ENCODE measurements at places on chromosomes 12 and 14.

DNA sequence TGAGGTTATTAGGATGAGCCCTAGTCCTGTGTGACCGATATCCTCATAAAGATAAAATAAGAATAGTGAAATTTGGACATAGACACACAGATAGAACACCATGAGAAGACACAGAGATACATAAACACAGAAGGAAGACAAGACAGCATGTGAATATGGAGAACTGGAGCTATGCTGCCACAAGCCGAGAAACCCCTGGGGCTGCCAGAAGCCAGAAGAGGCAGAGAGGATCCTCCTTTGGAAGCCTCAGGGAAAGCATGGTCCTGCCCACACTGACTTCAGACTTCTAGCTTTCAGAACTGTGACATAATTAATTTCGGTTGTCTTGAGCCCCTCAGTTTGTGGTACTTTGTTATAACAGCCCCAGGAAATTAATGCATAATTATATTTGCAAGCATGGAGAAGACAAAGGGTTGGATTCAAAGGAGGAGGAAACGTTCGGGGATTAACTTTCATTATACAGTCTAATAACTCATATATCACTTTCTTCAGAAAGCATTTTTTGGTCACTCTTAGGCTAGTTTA is 1501.8 kb upstream of the FLRT2 start:
- no peak for DNase-seq

DNA sequence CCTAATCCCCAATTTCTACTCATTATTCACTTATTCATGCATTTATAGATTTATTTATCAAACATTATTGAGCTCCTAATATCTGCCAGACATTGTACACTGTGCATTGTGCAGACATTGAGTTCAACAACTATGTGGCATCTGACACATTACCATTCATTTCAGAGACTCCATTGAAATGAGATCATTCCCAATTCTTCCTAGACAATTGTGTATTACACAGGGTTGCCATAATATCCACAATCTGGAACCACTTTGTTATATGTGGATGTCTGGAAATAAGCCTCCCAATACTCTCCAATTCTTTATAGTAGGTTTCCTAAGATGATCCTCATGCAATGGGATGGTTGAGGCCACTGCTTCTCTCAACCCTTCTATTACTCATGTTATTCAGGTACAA is 165.0 kb downstream of the OTOGL start:
- DNase-seq = no peak

- no peak for DNase-seq
Observed at GRCh38 chr14:103542605-103543088, 13.7 kb downstream of the TRMT61A start.

DNA sequence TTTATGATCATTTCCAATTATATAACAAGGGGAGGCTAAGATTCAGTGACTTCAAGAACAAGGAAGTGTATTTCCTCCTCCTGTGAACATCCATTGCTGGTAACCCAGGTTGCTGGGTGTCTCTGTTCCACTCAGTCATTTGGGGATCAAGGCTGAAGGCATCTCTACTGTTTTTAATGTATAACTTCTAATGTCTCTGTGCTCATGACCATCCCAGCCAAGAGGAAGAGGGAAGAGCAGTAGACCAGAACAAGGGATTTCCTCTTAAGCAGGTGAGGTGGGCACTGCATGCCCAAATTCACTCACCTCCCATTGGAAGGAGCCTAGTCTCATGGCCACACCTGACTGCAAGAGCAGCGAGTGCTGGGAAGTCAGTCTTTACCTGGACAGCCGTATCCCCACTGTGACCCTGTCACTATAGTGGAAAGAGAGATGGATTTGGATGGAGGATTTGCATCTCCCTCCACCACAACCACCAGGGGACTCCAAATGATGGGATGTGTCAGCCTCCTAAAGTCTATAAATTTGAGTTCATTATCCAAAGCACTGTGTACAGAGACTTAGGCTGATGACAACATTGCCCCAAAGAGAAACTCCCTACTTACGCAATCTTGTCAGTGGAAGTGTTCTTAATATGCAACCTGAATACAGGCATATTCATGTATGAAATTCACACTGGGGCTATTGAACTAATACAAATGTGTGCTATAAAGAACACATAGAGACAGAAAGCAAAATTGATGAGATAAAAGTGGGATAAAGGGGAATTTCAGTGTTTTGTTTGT is 368.7 kb downstream of the TMEM132D start:
- DNase-seq = no peak

DNA sequence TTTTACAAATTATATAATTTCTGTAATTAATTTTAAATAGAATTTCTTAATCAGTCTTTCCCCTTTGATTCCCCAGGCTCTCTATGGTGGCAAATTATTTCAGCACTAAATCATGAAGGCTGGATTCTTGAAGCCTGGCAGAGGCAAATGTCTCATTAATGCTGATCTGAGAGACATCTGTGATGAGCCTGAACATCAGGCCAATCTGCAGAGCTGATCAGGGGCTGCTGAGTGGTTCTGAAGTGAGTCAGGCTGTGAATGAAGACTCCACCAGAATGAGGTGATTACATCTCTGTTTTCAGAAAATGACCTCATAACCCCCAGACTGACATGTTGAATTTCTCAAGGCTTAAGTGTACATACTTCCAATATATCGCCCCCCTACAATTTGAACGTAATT is 124.2 kb upstream of the MIS18BP1 start:
- no peak for DNase-seq

- no peak for DNase-seq
Observed at GRCh38 chr14:94903883-94904282, 134.0 kb upstream of the GSC start.

- DNase-seq = no peak
Observed at GRCh38 chr14:20782280-20782890, 1.3 kb downstream of the RNASE6 start.

DNA sequence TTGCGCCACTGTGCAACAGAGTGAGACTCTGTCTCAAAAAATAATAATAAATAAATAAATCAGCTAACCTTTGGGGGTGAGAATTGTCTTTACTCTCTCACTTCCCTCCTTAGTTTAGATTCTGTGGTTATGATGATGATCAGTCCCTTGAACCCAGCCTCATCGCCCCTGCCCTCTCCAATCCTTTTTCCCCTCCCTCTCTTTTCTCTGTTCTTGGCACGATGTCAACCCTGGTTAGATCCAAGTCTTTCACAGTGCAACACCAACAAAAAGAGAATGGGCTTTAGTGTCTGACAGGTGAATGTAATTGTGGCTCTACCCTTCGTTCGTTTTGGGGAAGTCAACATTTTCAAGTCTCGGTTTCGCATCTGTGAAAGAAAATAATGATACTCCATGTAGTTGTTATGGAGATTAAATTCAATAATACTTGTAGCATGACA is 59.0 kb downstream of the NTN4 start:
- DNase-seq = no peak

GRCh38 chr14:44204061-44204835 is 302.8 kb downstream of the FSCB start:
- no peak for DNase-seq

DNA sequence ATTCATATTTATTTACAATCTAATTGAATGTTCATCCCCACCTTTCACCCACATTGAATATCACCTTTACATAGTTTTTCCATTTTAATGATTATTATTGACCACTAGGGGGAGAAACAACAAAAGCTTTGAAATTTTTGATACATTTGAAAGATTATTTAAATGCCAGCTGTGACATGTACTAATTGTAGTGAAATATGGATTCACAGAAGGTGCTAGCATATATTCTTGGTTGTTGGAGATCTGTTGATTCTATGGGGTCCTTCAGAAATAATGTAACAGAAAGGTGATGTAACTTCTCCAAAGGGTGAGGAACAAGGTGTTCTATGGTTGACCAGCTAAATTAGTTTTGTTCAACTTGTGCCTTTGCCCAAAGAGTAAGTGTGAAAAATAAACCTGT is 22.4 kb upstream of the GPR33 start:
- DNase-seq = no peak

GRCh38 chr12:25529738-25530137 is 23.3 kb downstream of the LMNTD1 start:
- DNase-seq = no peak

GRCh38 chr14:75653563-75653962 is 7.1 kb downstream of the ERG28 start:
- no peak for DNase-seq

DNA sequence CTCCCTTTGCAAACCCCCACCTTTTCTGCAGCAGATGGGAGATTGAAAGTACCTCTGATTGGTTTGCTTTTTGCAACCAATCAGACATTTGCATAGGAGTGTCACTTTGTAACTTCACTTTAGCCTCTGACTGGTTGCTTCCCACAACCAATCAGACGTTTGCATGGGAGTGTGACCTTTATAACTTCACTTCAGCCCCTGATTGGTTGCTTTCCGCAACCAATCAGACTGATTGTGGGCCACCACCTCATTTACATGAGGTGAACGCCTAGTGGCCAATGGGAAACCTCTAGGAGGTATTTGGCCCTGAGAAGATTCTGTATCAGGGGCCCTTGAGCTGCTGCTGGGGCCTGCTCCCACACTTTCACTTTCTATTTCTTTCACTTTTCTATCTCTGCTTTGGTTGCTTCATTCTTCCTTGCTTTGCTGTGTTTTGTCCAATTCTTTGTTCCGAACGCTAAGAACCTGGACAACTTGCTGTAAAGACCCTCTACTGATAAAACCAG is 106.0 kb upstream of the PRICKLE1 start:
- DNase-seq = no peak

DNA sequence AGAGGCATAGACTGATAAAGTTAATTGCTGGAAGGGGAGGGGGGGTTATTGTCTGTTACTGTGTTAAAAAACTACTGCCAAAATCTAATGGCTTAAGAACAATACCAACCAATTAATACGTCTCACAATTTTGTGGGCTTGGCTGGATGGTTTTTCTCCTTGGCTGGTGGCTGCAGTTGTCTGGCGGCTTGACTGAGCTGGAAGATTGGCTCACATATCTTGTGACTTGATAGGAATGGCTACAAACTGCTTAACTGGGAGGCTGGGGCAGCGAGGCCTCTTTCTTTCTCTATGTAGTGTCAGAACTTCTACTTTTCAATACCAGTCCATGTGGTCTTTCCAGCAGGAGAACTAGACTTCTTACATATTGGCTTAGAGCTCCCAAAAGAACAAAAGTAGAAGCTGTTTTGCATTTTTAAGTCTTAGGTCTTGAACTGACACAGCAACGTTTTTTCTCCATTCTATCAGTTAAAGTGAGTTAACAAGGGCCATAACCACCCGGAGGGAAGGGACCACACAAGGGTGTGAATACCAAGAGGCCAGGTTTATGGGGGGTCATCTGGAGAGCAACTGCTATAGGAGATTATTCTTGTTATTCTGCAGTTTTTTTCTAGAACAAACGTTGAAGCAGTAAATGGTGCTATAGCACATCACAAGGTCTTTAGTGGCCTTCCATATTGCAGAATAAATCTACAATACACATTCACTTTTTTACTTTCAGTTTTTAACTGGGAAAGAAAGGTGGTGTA is 46.9 kb downstream of the ZDHHC17 start:
- no peak for DNase-seq

GRCh38 chr12:108907839-108908351 is 28.0 kb downstream of the DAO start:
- no peak for DNase-seq

DNA sequence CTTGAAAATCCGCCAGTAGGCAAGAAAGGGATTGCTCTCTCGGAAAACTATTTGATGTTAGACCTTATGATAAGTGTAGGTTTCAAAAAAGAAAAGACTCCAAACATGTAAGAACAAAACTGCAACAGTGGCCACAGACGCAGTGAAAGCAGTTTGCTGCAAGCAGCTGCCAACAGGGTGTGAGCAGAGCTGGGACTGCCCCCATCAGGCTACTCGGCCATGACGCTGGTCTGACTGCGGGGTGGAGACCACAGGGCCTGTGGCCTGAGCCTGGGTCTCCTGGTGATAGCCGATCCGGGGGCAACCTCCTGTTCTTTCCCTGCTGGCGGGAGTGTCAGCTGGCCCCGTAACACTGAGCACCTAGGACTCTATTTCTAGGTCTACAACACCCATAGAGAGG is 63.2 kb downstream of the AMN start:
- DNase-seq = no peak

DNA sequence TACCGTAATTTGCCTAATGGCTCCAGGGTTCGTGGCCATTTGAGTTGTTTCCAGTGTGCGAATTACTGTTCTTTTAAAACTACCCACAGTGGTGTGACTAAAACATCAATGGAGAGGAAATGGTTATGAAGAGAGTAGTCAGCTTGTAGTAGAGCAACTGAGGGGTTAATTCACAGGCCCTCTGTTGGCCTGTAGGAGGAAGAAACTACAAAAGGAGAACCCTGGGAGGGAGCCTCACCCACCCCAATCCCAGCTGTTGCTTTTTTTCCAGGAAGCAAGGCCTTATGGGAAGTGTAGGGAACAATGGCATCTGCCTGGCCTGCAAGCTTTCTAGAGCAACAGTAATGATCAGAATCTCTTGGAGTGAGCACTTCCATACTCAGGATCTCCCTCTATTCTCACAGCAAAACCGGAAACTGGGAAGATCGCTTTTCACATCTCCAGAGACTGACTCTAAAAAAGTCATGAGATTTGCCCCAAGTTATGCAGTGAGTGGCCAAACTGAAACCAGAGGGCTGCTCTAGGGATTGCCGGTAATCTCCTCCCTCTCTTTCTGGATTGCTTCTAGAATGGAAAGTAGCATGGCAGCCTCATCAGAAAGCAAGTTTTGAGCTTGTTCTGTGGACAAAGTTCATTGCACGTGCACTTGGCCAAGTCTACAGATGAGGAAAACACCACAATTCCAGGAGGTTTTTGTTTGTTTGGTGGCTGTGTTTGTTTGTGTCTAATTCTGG is 125.3 kb upstream of the PWP1 start:
- DNase-seq = no peak

DNA sequence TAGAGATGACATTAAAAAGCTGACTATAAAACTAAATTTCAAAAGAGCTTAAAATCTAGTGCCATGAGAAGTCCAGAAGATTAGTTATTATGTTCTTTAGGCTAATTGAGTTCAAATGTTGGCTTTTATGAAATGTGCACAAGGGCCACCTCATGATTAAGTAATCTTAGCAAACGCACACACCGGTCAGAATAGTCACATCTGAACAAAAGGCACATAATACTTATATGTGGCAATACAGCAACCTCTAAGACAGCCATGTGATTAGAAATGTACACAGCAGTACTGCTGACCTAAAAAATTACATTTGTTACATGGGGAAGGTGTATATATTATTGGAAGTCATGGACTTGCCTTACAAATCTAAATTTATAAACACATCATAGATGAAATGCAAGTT is 344.7 kb upstream of the GARIN6 start:
- DNase-seq = no peak

DNA sequence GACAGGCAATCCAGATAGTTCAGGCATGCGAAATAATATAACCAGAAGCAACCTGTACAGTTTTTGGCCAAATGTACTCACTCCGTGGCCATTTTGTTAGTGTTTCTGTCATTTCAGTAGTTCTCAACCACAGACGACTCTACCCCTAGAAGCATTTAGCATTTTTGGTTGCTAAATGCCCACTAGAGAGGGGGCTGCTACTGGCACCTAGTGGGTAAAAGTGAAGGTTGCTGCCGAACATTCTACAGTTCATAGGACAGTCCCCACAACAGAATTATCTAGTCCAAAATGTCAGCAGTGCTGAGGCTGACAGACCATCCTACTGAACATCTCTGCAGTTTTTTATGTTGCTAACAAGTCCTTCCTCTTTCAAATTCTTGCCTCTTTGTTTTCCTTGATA is 107.4 kb downstream of the TSHR start:
- no peak for DNase-seq

Data from activated CD8-positive, alpha-beta memory T cell treated with anti-CD3 and anti-CD28 coated beads for 1 hour (primary cell).